Midbrain (tissue), 1 donor: ENCODE measurements at places on chromosomes 2 and 18.

DNA sequence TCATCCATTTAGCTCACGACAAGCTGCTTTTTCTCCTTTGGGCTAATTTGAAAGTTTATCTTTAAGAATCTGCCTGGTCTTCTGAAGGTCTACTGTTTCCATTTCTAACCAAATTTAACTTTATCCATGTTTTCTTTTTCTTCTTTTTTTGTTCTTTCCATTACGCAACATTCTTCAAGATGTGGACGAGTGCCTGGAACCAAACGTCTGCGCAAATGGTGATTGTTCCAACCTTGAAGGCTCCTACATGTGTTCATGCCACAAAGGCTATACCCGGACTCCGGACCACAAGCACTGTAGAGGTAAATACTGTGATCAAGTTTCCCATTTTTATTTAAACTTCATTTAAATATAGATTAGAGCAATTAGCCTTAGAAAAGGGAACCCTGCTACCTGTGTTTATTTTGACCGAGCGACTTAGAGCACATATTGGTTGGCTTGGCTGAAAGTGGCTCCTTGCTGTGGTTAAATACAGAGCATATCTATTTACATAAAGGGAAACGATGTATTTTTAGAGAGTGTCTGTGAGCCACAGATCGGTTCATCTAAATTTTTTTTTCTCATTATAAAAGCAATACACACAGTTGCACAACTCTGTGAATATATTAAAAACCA, 183.4 kb upstream of the RASGRP3 start:
- DNase-seq: no peak

GRCh38 chr2:86520153-86520552, 43.1 kb downstream of the CHMP3 start:
- no peak for DNase-seq

DNA sequence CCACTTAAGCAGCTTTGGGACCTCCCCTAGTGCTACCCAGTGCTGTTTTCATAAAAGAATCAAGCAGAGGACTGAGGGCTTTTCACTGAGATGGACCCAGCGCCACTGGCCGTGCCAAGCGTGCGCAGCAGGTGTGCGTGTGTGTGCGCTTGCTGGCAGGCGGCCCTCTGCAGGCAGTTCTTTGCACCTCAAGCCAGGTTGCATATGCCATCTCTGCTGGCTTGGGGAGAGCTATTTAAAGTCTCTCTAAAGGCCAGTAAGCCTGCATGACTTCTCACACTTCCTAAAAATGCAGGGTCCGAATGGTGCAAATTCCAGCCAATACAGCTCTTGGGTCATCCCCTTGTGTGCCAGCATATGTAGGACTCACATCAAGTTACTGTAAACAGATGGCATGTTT, 255.5 kb downstream of the RNF152 start:
- no peak for DNase-seq

- no peak for DNase-seq
Measured at GRCh38 chr2:95260028-95261023, 13.9 kb upstream of the PROM2 start.

GRCh38 chr2:214481204-214481603, 70.3 kb downstream of the VWC2L start:
- DNase-seq: peak; percentile 67

GRCh38 chr2:190396271-190396670, 11.9 kb upstream of the MFSD6 start:
- DNase-seq: no peak

GRCh38 chr2:54668711-54669110, 54.8 kb upstream of the EML6 start:
- DNase-seq: no peak

GRCh38 chr2:47520302-47520630, 117.3 kb downstream of the MSH2 start:
- no peak for DNase-seq

DNA sequence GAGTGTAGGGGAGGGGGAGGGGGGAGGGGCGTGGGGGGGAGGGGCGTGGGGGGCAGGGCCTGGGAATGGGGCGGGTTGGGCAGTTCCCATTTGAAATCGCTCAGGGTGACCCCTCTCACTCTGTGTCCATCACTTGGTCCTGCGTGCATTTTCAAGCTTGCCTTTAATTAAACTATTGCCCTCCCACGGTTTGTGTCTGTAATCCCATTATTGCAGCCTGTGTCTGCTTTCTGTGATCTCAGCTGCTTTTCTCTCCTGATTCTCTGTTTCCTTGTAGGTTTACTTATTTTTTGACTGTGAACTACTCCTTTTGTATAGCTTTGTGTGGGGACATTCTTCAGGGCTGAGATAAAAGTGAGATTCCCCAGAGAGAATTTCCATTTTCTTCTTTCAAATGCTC, 1.3 kb downstream of the DCDC2C start:
- DNase-seq: no peak

DNA sequence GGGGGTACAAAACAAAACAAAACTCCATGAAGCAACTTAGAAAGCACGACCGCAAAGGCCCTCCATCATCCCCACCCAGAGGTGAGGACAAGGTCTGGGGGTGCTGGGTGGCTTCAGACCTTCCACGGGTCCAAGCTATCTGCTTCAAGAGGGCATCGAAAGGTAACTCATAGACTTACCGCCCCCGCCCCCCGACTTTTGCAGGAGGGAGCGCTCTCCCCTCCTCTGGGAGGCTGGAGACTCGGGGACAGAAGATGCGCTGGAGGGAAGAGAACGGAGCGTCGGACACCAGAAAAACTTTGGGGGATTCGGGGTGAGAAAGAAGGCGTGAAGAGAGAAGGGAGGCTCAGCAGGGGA, 300 bp upstream of the STON1 start:
- no peak for DNase-seq

DNA sequence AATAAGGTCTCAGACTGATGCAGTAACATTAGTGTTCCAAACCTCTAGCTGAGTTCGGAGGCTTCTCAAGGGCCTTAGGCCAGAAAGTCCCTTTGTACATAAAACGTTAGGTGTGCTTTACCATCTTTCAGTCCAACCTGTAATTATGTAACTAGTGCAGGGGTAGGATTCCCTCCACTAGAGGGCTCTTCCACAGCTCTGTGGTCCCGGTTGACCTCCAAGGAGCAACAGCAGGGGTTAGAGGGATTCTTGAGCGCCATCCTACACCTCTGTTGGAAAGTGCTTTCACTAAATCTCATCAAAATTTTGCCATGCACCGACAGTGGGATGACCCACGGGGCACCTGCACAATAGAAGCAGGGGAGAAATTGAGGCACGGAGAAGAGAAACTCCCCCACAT, 155.8 kb upstream of the LRP1B start:
- no peak for DNase-seq

DNA sequence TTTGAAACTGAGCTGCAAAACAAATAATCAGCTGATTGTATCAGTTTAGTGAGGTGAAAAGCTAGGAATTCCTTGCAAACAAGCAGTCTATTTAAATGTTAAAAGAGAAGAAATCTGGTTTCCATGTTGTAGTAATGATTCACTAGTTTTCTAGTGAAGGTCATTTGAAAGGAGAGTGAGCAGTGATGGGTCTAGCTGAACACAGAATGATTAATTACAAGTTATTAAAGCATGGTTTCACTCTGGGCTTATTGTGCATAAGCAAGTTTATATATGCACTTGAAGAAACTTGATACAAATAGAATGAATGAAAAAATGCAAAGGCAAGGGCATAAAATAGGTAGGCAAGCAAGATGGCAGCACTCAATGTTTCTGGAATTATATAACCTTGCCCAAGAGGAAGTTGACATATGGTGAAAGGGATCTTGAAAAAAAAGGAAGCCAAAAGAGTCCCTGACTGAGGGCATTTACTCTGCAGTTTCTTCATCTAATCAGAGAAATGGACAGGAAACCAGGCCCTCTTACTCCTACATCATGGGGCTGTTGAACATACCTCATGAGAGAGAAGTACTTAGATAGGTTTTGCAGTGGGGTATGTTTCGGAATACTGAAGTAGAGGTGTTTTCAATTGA, 53.2 kb downstream of the PLCL1 start:
- no peak for DNase-seq

DNA sequence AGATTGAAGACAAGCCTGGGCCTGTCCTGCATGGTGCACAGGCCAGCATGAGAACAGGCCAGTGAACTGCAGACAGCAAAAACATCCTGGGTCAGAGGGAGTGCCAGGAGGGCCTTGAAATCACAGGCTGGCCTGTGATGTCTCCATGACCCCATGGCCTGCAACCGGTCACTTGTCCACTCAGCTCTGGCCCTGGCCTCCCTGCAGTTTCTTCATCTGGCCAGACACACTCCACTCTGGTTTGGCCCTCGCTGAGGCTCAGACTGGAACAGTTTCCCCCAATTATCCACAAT, 12.6 kb downstream of the CYRIA start:
- no peak for DNase-seq

DNA sequence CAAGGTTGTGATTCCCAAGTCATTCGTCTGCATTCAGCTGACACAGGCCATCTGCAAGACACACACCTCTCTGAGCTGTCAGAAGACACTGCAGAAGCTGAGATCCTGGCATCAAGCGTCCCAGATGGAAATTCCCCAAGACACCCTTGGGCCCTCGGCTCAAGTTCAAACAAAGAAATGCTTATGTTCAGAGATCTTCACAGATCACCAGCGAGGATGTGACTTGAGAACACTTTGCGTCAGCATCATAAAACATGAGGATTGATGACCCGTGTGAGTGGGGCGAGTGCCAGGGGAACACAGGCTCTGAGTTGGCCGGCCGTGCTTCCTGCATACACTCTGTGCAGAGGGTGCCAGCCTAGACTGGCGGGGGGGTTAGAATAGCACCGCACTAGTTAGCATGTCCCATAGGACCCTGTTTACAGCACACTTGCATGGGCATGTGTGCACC, 36.8 kb downstream of the KCNIP3 start:
- DNase-seq: no peak

DNA sequence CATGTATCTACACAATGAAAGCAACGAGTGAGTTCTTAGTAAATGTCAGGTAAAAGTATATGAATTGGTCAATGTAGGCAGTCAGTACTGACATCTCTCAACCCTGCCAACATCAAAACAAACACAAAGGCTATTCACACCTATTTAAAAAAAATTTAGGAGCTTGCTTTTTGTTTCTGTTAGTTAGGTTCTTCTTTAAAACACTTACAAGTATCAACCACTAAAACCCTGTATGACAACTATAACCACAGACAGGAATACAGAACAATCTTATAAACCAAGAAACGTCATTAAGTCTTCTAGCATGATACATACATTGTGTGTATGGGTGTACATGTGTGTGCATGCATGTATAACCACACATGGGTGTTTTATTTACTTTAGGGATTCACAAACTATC, 131.0 kb downstream of the TCF4 start:
- DNase-seq: no peak

GRCh38 chr2:201260302-201260800, at the start of gene CASP8:
Gene CASP8, plus strand, starts transcription at chr2:201260536. Its CDS starts 5,951 bp downstream, at chr2:201266487.
- DNase-seq: peak; percentile 3

- no peak for DNase-seq
Measured at GRCh38 chr2:169275696-169276444, 86.5 kb downstream of the LRP2 start.

DNA sequence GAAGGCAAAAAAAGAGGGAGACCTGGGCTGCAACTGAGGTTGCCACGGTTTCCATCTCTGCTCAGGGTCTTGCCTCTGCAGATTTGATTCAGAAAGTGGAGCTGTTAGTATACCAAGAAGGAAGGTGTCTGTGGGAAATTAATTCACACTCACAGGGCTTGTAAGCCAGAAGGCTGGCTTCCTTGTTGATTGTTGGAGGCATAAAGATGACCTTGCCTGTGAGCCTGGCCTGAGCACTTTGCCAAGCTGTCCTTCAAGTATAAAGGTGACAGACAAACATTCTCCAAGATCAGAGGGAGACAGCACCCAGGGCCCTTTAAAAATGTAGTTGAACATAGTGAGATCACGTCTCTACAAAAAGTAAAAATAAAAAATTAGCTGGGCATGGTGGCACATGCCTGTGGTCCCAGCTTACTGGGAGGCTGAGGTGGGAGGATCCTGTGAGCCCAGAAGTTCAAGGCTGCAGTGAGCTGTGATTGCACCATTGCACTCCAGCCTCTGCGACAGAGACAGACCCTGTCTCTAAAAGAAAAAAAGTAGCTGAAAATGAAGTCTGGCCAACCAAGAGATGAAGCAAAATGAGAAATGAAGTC, 91.2 kb upstream of the UXS1 start:
- DNase-seq: no peak

GRCh38 chr2:13056259-13056843, 339.6 kb downstream of the TRIB2 start:
- no peak for DNase-seq

DNA sequence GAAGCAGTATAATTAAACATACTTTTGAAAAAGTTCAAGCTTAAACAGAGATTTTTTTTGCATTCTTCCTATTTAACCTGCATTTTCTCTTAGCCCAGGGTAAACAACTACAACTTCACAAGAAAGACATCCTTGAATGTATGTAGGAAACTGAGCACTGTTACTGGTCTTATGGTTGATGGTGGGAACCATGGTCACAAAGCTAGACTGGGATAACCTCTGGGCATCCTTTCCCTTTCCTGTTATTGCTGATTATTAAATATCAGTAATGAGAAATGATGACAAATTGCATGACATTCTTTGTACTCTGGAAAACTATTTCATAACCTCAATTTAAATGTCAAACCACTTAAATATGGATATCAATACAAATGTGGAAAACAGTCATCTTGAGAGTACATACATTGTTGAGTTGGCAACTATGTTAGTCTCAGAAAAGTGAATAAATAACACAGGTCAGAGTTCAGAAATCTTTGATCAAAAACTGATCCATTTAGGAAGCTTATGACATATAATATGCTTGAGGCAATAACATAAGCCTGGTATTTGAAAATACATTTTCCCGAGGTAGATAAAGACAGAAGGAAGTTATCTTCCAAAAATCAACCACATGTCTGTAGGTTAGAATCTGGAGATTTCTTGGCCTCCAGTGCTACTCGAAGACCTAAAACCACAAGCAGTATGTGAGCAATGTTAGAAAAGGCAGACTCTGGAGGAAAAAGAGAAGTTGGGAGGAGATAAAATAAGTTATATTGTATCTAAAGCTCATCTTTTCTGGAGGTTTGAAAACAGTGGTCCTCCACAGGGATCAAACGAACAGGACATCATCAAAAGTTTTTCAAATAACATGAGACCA, 65.2 kb upstream of the ST8SIA5 start:
- no peak for DNase-seq

GRCh38 chr2:118319271-118319684, 231.0 kb downstream of the INSIG2 start:
- no peak for DNase-seq

DNA sequence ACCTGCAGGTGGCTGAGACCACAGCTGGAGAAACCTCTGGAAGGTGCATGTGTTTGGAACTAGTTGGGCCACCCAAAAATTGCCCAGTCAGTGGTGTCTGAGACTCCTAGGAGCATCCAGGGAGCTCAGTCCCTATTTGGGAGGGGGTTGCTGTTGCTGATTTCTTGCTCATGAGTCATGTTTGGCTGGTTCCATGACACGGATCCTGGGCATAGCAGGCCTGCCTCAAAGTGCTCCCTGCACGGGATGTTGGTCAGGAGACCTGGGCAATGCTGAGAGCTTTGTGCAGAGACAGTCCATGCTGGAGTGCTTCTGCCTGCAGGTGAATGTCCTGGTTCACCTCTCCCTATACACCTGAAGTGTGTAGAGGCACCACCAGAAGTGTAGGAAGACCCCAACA, 194.2 kb downstream of the GLI2 start:
- no peak for DNase-seq
